ENCODE measurements at places on chromosomes 6 and 20. TPM values are rescaled to one million over a fixed set of nuclear protein-coding genes. Genes with fewer than 3 reads are reported as not detected.

C6orf15 gene
- total RNA-seq: not detected

DNA sequence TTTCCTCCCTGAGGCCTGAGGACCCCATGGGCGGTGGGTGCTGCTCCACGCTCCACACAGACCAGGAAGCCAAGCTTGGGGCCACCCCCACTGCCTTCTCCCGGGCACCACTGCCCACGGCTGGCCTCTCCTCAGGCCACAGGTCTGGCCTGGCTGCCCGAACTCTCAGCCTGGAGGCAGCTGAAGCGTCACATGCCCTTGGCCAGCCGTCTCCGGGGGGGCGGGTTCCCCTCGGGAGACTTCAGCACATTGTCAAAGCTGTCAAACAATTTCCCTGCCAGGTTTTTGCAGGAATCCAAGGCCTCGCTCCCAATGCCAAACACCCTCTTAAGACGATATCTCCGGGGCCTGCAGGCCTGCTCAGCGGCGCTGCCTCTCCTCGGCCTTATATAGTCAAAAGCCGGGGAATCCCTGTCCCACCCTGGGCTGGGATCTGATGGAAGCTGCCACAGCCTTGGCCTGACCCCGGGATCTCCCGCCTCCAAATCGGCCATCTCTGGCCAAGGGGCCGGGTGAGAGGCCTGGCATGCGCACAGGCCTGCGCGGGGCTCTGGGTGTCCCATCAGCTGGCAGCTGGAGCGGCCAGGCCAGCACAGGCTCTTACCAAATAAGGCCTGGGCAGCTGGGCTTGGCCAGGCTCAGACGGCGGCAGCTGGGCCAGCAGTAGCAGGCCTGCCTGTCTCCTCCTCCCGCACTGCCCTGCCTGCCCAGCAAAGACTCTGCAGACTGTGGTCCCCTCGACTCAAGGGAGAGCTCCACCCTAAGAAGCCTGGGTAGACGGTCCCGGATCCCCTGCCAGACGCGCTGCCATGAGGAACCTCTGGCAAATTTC, 49.7 kb downstream of the RBM38 start:
- peak; percentile 60 for ATAC-seq

PROKR2 gene
- not detected for total RNA-seq

DNA sequence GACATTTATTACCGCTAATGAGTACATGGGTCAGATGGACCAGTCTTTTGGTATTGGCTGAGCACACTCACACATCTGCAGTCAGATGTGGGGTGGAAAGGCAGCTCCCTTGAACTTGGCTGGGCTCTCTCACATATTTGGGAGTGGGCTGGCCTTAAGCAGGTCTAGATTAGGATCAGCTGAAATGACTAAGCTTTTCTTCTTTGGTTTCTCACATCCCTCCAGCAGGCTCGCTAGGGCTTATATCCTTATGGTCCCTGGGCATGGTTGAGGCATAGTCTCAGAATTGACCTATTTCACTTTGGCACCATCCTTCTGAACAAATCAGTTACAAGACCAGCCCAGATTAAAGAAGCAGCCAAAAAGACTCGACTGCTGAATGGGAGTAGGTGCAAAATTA, 14.4 kb upstream of the PLCB1 start:
- no peak for ATAC-seq

DNA sequence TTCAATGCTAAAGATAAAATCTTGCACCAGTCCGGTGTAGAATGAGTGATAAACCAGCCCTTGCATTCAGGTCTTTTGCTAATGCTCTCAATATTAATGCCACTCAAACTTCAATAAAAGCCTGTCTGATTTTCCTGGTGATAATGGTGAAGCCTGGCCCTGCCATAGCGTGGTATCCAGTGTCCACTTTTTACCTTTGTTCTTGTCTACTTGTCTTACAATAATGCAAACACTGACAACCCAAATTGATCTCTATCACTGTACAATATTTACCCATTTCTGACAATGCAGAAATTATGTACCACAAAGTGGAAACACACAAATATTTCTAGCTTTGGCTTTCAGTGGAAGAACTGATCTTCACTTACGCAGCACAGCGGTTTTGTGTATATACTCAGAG, 189.1 kb downstream of the ZDHHC14 start:
- ATAC-seq: no peak

- no peak for ATAC-seq
Measured at GRCh38 chr20:38841570-38841969, 36.1 kb downstream of the PPP1R16B start.

GRCh38 chr20:37968841-37969401, 64.3 kb downstream of the TTI1 start:
- ATAC-seq: no peak

C20orf141 gene
- not detected for total RNA-seq

DNA sequence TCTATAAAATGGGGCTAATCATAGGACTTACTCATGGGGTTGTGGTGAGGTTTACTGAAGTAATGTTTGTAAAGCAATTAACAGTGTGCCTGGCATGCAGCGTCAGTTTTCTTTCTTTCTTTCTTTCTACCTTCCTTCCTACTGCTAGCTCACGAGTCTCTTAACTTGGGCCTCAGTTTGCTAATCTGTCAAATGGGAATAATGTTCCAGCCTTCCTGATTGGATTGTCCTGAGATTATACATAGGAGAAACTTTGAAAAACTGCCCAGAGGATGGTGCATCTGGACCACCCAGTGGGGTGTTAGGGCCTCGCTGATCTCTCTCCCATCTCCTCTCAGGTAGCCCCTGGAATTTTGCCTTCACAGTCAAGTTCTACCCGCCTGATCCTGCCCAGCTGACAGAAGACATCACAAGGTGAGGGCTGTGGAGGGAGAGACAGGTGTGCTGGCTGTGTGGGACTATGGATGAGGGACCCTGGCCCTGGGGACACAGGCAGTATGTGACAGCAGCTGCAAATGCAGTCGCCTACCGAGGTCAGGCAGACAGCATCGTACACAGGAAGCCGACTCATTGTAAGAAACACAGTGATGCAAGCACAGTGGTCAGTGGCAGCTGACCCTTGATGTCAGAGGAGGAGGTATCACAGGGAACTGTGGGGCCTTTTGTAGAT, 27.5 kb downstream of the EPB41L1 start:
- no peak for ATAC-seq

DNA sequence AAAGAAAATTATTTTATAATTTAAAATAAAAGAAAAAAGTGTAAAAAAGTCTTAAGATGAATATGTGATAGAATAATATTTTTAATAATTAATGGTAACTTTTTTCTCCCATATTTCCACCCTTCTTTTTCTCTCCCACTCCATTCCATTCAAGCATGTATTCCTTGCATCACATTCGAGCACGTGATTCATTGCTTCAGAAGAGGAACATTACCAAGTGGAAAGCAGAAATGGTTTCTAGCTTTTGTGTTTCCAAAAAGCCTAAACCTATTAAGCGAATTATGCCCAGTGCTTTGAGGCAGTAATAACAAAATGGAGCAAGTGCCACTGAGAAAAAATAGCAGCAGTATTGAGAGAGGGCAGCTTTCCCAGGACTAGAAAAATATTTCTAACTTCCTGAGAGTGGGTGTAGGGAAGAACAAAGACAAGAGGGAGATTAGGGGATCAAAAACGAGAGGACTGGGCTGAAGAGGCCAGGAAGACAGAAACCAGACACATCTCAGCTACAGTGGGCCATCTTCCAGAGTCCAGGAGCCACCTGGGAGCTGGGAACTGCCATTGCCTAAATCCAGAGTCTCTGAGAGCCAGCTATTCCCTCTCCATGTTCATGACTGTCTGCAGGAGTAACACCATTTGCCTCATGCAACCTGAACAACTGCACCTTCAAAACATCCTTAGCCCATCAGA, 15.0 kb upstream of the AKIRIN2 start:
- ATAC-seq: no peak

- ATAC-seq: no peak
Measured at GRCh38 chr6:978937-979685, 286.2 kb upstream of the EXOC2 start.

DNA sequence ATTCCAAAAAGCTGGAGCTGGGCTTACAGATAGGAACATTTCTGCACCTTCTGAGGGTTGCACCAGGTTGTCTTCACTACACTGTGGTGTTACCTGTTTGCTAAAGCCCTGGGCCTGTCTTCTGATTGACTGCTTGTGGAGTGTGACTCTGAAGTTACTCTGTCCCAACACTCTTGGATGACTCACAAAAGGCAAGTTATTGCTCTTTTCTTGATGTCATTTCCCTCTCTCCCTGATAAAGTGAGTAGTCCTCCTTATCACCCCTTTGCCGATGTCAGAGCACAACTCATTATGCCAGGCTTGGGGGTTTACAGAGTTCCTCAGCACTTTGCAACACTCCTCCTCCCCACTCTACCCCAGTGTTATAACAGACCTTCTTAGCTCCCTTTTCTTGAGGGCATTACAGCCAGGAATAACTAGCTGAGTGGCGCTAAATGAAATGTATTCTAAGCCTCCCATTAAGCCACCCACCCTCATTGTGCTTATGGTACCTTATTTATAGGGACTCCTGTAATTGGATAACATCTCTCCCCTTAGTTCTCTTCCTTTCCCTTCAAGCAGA, 36.1 kb upstream of the NKX2-4 start:
- no peak for ATAC-seq

ARMH2 gene
- total RNA-seq: not detected
